Stimulated activated CD4-positive, alpha-beta T cell treated with anti-CD3 and anti-CD28 coated beads, TNF-alpha, amount 100 ng/mL, for 48 hours (primary cell): ENCODE measurements at places on chromosomes 5 and 9.

DNA sequence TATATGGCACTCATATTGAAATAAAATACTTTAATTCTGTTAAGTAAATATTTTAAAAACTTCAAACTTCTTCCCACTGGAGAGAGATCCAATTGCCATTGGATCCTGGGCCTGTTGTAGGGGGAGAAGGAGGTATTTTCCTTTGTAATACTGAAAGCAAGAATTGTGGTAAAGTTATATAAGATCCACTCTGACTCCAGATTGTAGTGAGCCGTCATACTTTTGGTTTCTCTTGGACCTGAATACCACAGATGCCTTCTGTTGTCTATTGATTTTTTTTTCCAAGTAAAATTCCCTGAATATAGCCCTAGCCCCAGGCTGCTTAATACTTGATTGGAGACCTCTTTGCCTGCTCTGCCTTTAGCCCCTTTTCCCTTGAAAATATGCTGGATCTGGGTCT lies 86.9 kb downstream of the ATG10 start:
- no peak for DNase-seq

- no peak for DNase-seq
These were observed 356.4 kb upstream of the GRAMD2B start for GRCh38 chr5:126066836-126067235.

DNA sequence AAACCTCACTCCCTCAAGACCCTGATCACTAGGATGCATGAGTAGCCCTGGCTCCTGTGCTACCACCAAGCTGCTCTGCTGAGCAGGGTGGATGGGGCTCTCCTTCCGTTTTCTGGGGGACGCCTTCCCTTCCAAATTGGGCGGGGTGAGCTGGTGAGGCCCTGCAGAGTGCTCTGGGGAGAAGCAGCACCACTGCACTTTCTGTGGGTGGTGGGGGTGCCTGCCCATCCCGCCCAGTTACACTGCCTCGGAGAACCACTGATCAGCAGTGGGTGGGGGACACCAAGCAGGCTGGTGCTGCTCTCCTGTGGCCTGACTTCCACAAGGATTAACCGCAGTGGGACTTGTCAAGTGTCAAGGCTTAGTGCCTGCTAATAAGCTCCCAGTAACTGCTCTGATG lies 19.0 kb downstream of the GFPT2 start:
- DNase-seq = no peak

- no peak for DNase-seq
These were observed 13.0 kb downstream of the CXXC5 start for GRCh38 chr5:139660923-139661814.

DNA sequence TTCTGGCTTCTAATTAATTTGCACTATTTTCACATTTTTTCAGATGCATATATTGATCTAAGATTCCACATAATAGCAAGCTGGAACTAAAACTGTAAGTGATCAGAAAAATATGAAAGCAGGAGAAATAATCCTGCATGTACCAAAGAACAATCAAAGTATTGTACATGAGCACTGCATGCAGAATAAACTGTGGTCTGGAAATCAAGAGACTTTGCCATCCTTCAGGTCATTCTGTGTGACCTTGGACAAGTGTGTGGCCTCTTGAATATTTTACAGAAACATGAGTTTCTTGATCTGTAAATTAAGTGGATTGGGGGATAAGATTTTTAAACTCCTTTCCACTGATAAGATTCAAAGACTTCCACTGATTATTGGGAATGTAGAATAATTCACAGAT lies 99.2 kb upstream of the GNAQ start:
- no peak for DNase-seq

GRCh38 chr5:127967983-127968592 lies 115.5 kb upstream of the SLC12A2 start:
- DNase-seq = no peak

DNA sequence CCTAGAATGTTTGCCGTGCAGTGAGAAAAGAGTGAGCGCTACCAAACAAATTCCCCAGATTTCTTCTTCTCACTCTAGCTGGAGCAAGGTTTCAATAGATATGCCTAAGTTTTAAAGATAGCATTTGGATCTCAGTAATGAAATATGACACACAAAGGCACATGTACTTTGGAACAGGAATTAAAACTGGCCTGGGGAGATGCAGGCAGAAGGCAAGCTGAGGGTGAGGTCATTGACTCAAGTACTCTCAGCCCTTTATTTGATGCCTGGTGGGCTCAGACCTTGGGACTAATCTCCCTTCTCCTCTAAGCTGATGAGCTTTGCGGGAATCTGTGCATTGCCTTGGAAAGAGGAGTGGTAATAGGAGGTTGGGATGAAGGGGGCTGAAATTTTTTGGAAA lies 323.3 kb upstream of the SLC30A5 start:
- no peak for DNase-seq

GRCh38 chr9:126057121-126057825 lies 269.4 kb upstream of the MVB12B start:
- DNase-seq = no peak

GRCh38 chr9:127522727-127523126 lies 71.4 kb downstream of the LRSAM1 start:
- no peak for DNase-seq

GRCh38 chr9:121881920-121882500 lies 211.1 kb downstream of the TTLL11 start:
- no peak for DNase-seq

- no peak for DNase-seq
These were observed 13.3 kb downstream of the SURF6 start for GRCh38 chr9:133322701-133323100.

DNA sequence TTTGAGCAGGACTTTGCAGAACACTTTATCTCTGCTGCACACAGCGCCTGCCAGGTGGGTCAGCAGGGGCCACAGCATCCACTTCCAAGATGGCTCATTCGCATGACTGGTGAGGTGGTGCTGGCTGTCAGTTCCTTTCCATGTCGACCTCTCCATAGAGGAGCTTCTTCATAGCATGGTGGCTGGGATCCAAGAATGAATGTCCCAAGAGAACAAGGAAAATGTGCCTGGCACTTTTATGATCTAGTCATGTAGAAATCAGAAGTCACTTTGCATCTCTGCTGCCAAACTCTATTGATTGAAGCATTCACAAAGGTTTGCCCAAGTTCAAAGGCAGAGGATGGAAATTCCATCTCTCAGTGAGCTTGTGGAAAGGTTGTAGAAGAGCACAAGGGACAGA lies 85.0 kb downstream of the GALNT10 start:
- no peak for DNase-seq

DNA sequence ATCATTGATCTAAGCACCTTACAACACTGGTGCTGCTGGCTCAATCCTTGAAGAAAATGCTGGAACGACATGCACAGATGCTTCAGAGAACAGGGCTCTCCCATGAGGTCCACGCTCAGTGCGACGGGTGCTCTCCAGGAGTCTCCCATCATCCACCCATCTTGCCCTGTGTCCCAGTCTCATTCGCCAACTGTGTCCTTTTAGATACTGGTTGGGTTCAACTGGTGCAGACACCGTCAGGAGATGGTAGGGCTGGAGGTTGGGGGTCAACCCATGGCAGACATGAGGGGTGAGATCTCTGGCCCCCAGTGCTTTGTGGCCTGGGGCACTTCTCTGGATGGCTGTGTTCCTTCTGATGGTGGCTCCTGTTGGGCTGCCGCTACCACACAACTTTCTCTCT lies 1.6 kb upstream of the OBP2B start:
- DNase-seq = no peak

- DNase-seq = no peak
These were observed 3.2 kb upstream of the BAAT start for GRCh38 chr9:101387871-101388506.

- no peak for DNase-seq
These were observed 92.0 kb upstream of the DNAH5 start for GRCh38 chr5:14036514-14036913.

GRCh38 chr5:142222866-142223558 lies 101.8 kb downstream of the SPRY4 start:
- no peak for DNase-seq

GRCh38 chr9:106637486-106637885 lies 225.5 kb upstream of the ZNF462 start:
- no peak for DNase-seq

DNA sequence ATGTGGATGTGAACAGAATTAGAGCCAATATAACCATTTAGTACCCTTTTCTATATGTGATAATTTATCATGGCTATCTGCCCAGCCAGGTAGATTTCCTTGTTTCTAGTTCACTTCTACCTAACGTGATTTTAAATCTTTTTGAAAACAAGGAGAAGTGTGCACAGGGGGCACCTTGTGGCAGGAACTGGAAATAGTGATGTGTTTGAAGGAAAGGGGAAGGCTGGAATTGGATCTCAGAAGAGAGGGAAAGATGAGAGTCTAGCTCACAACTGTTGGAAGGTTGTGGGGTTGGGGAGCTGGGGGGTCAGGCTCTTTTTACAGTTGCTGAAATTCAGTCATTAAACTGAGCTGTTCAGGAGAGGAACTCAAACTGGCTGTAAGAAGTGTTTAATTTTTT lies 219.5 kb downstream of the KCTD16 start:
- DNase-seq = no peak

- peak; percentile 32 for DNase-seq
These were observed 21.6 kb downstream of the FBXW11 start for GRCh38 chr5:171984748-171985419.

- DNase-seq = no peak
These were observed 8.5 kb downstream of the TNC start for GRCh38 chr9:115109486-115109885.

DNA sequence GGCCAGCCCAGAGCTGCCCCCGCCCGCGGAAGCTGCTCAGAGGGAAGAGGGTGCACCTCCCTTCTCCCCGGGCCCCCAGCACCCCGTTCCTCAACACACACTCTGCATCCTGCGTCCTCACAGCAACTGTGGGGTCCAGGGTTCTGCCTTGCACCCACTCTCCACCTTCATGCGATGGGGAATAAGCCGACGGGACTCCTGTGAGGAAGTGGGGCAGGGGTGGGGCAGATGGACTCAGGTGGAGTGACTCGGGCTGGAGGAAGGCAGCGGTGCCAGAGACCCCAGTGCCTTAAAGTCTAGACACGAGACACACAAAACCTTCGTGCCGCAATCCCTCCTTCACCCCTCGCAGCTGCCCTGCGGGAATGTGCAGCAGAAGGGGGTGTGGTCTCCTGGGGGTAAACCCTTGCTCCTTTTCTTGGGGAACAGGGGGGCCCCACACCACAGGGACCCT lies 8.6 kb downstream of the BRD3 start:
- no peak for DNase-seq

DNA sequence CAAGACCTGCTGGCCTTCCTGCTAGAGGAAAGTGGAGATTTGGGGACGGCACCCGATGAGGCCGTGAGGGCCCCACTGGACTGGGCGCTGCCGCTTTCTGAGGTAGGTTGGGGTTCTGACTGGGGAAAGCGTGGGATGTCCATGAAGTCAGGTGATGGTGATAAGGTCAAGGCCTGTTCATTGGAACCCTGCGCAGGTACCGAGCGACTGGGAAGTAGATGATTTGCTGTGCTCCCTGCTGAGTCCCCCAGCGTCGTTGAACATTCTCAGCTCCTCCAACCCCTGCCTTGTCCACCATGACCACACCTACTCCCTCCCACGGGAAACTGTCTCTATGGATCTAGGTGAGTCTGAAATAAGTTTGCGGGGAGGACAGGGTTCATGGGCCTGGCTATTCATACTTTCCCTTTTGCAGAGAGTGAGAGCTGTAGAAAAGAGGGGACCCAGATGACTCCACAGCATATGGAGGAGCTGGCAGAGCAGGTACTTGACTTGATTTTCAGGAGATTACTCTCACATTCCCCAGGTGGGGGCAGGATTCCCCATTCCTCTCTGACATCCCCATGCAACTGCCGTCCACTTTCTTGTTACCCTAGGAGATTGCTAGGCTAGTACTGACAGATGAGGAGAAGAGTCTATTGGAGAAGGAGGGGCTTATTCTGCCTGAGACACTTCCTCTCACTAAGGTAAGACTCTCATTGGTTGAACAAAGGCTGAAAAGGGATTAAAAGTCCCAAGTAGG lies 505 bp downstream of the CREB3 start:
- no peak for DNase-seq

DNA sequence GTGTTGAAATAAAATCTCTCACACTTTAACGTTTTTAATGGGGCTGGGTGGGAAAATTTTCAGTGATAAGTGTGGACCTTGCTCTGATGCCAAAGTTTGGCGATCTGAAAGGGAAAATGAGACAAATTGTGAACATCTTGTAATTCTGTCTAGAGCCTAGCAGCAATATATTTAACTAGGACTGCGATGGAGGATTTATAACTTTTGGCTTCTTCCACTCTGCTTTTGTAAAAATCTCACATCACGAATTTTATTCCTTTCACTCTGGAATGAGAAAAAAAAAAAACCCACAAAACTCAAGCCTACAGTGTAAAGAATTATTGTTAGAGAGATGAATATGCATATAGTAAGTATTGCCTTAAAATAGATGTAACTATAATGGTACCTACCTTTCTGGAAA lies 19.9 kb downstream of the CCNH start:
- DNase-seq = no peak

GRCh38 chr5:78594610-78595457 lies 53.7 kb downstream of the LHFPL2 start:
- DNase-seq = no peak

GRCh38 chr5:116528519-116529234 lies 45.9 kb downstream of the SEMA6A start:
- DNase-seq = no peak

DNA sequence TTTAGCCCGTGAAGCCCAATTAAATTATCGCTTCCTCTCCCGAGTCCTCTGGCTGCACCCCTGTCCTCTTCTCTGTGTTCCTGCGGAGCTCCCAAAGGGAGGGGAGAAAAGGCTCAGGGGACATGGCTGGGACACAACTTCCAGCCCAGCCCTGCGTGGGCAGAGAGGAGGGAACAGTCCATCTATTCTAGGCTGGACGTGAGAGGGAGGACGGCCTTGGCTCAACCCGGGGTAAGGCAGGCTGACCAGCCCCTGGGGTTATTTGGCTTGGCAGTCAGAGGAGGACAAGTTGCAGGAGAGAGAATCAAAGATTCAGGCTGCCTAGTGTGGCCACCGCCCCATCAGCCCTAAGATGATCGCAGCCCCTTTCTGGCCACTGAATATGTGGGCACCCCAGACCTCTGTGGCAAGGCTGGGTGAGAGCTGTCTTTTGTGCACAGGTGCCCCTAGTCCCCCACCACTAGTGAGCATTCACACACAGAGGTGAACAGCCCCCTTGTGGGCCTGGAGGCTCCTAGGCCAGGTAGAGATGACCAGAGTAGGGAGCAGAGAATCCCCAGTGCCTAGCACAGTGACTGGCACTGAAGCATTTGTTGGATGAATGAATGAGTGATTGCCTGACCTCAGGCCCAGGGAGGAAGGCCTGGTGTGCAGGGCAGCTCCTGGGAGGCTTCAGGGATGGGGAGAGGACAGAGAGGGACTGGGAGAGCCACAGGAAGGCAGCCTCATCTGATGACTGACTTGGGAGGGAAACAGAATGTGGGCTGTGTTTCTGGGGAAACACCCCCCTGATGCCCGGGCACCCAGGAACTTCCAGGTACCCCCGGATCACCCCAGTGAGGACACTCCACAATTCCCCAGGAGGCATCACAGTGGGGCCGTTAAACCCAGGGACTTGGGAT lies 133.9 kb downstream of the C9orf50 start:
- DNase-seq = no peak

GRCh38 chr9:114154600-114155102 lies 686 bp upstream of the COL27A1 start:
- DNase-seq = no peak

GRCh38 chr5:103356350-103357091 lies 98.0 kb downstream of the MACIR start:
- DNase-seq = no peak
